Retinal pigment epithelial cell (primary cell): ENCODE measurements at places on chromosomes 16 and 17.

DNA sequence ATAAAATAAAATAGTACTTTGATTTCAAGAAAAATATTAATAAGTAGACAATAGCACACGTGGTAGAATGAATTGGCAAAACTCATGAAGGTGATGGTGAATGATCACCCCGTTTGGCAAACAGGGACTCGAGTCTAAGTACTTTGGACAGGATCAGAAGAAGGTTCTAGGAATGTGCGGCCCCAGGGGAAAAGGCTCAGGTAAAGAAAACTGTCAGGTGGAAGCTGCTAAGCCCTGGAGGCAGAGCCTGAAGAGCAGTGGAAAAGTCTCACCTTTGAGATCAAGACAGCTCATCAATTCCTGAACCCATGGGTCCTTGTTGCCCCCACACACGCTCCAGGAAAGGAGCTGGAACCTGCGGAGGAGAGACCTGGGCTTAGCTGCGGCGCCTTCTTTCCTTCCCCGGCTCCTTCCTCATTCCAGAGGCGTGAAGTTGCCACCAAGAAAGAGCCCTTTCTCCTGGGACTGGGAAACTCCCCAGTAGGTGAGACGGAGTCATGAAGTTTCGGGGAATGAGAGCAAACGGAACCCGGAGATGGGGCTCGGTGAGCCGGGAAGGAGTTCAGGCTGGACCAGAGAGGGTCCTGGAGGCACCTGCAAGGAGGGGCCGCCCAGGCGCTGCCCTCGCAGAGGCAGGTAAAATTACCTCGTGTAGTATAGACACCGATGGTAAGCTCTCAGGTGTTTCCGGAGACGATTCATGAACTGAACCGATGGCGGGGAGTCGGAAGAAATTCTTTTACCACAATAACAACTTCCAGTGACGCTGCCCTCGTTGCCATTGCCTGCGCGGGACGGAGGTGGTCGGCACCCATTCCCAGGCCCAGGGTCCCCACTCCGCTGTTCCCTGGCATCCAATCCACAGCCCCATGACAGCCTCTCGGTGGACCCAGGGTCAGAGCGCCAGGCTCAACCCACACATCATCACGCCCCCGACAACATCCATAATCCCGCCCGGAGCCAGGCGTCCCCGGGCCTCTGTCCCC lies 1.2 kb upstream of the ZMYND15 start:
- no peak for DNase-seq

GRCh38 chr17:2786176-2786881 lies 9.9 kb upstream of the RAP1GAP2 start:
- peak; percentile 40 for DNase-seq

GRCh38 chr16:85015481-85016187 lies 4.3 kb upstream of the ZDHHC7 start:
- DNase-seq, result no peak

DNA sequence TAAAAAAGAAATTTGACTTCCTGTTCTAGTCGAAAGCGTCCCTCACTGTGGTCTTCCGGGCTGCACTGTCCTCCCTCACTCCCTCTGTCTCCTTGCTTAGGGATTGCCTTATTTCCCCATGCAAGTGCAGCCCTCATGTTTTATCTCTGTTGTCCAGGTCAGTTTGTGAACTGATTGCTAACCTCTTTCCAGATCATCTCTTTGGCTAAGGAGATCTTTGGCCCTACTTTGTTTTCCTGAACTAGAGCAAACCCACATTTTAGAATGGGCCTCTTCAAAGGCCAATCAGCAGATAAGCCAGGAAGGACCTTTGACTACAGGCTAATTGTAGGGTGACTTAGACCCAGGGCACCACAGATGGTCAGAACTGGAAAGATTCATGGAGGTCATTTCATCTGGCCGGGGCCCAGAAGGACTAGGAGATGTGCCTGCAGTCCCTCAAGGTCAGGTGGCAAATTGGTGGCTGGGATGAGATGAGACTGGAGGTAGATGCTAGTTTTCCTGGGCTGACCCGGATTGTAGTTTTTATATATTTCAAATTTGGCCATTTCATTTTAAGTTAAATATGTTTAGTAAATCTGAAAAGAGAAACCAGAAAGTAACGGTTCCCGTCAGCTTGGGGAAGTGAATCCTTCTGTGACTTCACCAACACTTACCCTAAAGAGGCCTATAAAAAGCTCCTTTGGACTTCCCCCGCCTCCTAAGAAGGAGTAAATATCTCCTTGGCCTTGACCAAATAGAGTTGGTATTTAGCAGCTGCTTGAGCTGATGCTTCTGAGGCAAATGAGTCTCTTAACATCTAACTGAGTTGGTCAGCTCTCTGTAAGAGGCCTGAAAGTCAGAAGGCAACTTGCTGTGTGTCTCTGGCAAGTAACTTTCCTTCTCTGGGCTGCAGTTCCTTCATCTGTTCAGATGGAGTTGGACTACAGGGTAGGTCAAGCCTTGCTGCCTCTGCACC lies 6.2 kb upstream of the SLC25A19 start:
- no peak for DNase-seq

DNA sequence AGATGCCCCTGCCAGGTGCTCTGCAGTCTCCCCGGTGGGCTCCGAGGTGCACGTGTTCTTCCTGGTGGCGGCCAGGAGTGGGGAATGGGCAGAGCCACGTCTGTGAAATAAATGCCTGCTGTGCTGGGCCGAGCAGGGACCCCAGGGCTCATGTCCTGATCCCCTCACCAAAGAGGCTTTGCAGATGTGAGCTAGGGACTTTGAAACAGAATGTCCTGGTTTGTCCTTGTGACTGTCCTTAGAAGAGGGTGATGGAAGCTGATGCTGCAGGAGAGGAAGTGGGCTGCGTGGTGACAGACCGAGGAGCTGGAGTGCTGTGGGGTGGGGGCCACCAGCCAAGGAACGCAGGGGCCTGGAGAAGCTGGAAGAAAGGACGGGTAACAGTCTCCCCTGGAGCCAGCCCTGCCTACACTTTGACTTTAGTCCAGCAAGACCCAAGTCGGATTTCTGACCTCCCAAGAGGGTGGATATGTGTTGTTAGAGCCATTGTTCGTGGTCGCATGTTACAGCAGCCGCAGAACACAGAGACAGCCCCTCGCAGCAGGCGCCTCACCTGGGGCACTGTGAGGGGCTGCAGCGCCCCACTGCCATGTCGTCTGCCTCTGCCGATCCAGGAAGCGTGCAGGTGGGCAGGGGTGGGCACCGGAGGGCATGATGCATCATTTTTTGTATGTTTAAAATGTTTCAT lies 217.9 kb upstream of the CIBAR2 start:
- DNase-seq, result no peak
